HFFc6 (cell line): ENCODE measurements at places on chromosomes 4 and X. TPM values are rescaled to one million over a fixed set of nuclear protein-coding genes. Genes with fewer than 3 reads are reported as not detected.
A peak's percentile ranks its signal among the peaks of the same experiment; 100 is the strongest.

GRCh38 chr4:77044461-77045150, 31.2 kb downstream of the CCNI start:
- peak overlapping the region; percentile 5; the same call in 1 of the 2 replicates for H3K4me3 ChIP-seq
- H3K27ac ChIP-seq = peak overlapping the region; percentile 74
- peaks cover 54% of the 10 kb centered on the region for H3K36me3 ChIP-seq
- peak; percentile 53 for DNase-seq
- H3K4me1 ChIP-seq = peaks cover 66% of the 10 kb centered on the region

DNA sequence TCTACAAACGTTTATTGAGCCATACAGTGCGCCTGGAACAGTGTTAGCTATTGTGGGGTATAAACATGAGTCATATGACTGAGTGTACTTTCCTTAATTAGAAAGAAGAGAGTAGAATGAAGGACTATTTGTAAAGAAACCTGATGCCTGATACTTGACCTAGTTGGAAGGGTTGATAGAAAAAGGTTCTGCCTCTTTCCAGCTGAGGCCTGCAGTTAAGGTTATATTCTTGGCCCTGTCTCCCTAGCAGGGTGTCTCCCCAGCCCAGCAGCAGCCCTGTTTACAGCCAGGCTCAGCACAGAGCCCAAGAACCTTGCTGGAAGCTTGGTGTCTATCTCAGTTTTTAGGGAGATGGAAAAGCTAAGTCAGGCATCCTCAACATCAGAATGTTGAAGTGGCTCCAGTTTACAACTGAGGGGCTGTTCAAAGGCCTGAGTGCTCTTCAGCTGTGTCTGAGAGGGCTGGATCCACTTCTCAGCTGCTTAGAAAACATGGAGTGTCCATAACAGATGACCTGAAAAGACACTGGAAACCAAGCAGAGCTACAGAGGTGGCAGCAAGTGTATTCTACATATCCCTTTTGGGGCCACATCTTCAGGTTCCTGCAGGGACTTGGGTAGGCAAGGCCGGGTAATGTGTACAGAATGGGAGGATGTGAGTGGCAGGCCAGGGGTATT, 21.6 kb downstream of the NYX start:
- no peak overlapping the region; the same call in 1 of the 2 replicates for H3K27ac ChIP-seq
- DNase-seq = no peak
- peaks cover 8% of the 10 kb centered on the region for H3K4me1 ChIP-seq
- no peak overlapping the region for H3K4me3 ChIP-seq
- H3K36me3 ChIP-seq = no peaks in the 10 kb centered on the region

The AKAP14 gene
- not detected in 2 replicates for total RNA-seq

The TMEM154 gene
- total RNA-seq = 0.73 to 2.3 TPM (median 2.0 TPM) in 3 replicates

The PGAM4 gene
- 0.48 TPM in 1 of 3 replicates, not detected in the others for total RNA-seq
